ENCODE measurements at places on chromosomes 13 and 19.

GRCh38 chr13:111165241-111166010 is 50.3 kb downstream of the ARHGEF7 start:
- no peak for DNase-seq

GRCh38 chr13:49632156-49632555 is 3.8 kb downstream of the ARL11 start:
- DNase-seq, result no peak

DNA sequence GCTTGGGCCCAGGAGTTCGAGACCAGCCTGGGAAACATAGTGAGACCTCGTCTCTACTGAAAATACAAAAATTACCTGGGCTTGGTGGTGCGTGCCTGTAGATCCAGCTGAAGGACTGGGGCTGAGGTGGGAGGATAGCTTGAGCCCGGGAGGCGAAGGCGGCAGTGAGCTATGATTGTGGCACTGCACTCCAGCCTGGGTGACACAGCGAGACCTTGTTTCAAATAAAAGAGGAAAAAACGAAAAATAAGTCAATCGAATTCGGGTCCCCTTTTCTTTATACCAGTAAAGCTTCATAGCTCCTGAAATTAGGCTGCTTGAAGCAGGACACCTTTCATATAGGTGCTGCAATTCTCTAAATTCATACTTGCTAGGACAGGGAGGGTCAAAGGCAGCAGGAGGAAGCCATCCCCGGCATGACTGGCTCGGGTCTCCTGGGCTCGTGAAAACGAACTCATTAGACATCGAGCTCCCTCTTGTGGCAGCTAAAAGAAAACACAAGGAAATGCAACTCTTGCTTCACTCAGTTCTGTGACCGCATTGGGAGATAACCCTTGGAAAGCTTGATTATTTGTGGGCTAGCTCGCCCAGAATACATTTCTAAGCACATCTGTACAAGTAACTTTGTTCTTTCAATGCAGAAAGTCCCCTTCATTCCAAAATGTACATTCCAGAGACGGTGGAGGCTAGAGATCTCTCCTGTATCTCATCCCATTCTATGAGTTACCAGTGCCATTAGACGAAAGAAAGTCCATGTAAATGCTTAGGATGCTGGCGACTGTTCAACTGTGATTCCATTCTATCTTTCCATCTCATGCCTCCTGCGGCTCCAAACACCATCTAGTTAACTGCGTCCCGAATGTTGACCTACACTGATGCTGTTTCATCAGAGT is 16.8 kb downstream of the FPR2 start:
- DNase-seq, result peak; percentile 23

- DNase-seq, result no peak
These were observed 33.3 kb upstream of the NFIC start for GRCh38 chr19:3333020-3333583.

GRCh38 chr13:38630780-38631179 is 56.1 kb upstream of the FREM2 start:
- DNase-seq, result no peak

DNA sequence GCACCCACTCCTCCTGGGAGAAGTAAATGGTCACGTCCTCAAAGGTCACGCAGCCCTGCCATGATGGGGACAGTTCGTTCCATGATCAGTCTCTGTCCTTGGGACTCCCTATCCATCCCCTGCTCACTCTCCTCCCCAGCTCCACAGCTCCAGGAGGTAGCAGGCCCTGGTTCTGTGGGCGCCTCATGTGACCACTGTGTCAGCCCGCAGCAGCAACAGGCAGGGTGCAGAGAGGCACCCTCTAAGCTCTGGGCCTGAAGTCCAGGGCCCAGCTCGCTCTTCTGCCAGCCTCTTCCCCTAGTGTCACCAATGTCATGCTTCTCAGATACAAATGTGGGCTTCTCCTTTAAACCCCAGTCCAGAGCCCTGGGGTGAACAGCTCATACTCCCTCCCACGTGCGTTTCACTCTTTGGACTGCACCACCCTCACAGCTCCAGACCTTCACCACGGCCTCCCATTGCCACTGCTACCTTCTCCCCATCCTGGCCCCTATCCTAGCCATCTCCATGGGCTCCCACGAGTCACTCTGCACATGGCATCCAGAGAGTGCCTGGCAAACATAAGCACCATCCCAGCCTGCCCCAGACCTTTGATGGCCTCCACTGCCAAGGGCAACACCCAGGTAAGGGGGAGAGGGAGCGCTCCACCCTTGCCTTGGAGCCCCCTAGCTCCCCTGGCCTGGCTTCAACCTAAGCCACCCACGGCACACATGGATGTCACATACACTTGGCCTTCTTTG is 2.9 kb downstream of the ZNF792 start:
- no peak for DNase-seq

DNA sequence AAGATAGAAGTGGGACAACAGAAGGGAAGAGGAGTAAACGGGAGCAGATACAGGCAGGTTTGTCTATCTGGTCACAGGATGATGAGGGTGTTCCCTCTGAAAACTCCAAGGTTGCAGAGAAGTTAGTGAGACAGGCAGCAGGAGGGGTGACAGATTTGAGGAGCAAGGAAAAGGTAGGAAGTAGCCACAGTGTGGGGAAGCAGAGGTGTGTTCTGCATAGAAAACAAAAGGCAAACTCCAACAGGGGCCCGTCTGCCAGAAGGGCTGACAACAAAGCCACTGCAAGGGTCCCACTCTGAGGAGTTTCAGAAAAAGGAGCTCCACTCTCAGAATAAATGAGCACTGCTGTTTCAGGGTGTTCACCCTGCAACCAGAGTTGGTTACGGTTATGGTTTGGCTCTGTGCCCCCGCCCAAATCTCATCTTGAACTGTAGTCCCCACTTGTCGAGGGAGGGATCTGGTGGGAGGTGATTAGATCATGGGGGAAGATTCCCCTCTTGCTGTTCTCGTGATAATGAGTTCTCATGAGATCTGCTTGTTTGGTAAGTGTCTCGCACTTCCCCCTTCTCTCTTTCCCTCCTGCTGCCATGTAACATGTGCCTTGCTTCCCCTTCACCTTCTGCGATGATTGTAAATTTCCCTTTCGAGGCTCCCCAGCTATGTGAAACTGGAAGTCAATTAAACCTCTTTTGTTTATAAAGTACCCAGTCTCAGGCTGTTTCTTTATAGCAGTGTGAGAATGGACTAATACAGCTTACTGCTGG is 32.1 kb downstream of the SMAD9 start:
- DNase-seq, result no peak

- no peak for DNase-seq
These were observed 29.9 kb downstream of the LAIR2 start for GRCh38 chr19:54532528-54532927.

- no peak for DNase-seq
These were observed 1.3 kb upstream of the PPAN start for GRCh38 chr19:10104665-10105508.

GRCh38 chr13:111458739-111459138 is 138.3 kb downstream of the TEX29 start:
- DNase-seq, result no peak

DNA sequence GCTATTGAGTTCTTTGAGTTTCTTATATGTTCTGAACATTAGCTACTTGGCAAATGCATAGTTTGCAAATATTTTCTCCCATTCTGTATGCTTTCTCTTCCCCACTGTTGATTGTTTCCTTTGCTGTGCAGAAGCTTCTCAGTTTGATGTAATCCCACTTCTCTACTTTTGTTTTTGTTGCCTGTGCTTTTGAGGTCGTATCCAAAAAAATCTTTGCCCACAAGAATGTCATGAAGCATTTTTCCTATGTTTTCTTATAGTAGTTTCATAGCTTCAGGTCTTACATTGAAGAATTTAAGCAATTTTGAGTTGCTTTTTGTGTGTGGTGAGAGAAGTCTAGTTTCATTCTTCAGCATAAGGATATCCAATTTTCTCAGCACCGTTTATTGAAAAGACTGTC is 536.7 kb upstream of the ARGLU1 start:
- no peak for DNase-seq

DNA sequence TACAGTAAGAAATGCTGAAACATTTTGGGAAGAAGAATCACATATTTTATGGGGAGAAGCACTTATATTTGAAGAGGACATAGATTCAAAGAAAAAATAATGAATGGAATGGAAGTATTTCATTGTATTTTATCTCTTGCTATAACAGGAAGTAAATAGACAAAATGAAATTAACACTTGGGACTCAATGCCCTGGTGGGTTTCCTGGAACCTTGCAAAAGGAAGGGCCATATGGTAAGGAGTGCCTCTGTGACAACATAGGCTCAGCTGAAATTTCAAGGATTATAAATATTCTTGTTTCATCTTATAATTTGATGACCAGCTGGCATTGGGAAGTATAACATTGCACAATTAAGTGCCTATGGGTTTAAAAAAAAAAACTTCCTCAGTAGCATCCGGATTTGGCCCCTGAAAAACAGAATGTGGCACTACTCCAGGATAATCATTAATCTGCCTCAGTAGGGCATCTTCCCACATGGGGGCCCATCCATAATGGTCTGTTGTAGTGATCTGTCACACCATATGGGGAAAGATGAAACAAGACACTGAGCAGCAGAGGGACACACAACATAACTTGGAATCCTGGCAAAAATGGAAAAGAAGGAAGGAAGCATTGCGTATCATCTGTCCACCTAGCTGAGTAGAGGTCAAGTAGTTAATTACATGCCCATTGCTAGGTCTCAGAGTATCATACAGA is 321.6 kb downstream of the NDFIP2 start:
- no peak for DNase-seq

DNA sequence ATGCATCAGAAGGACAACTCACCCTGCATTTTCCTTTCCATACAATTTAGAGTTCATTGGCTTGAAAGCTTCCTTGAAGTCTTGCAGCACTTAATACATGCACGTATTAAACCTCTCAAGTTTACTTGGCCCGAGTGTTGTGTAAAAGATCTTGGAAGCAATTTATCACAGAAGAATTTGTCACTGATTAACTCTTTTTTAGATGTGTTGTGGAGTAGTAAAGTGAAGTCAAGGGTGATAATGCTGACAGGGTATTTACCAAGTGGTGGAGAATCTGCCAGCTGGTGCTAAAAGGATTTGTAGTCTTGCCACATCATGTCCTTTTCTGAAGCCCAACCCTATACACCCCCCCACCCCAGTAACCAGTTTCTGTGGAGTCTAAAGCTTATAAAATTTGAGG is 421.0 kb upstream of the MIR17HG start:
- DNase-seq, result no peak

DNA sequence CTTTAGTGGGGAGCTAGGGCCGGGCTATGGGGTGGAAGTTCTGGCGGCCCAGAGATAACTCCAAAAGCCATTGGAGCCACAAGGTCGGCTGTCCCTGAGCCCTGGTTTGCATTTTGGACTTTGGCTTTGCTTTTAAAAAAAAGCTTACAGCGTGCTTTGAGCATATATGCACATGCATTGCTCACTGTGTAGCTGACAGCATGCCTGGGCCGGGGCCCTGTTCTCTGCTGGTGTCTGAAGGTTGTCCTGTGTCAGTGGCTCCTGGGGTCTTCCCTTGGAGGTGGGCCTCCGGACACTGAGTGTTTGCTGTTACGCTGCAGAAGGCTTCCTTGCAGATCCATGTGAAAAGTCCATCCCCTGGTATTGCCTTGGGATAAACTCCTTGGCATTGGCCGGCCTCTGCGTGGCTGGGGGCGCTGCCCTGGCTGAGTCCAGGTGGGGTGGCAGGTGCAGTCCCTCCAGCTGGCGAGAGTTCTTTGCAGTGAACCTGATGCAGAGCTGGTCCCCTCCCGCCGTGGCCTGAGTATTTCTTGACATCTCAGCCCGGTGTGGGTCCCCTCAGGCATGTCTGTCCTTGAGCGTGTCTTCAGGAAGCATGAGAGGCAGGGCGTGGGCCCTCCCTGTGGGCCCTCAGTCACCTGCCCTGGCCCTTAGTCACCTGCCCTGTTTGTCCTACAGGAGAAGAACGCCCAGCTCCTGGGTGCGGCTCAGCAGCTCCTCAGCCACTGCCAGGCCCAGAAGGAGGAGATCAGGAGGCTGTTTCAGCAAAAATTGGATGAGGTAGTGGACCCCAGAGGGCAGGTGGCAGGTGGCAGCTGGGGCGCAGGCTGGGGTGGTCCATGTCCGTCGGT is 23.0 kb downstream of the PLEKHJ1 start:
- no peak for DNase-seq

DNA sequence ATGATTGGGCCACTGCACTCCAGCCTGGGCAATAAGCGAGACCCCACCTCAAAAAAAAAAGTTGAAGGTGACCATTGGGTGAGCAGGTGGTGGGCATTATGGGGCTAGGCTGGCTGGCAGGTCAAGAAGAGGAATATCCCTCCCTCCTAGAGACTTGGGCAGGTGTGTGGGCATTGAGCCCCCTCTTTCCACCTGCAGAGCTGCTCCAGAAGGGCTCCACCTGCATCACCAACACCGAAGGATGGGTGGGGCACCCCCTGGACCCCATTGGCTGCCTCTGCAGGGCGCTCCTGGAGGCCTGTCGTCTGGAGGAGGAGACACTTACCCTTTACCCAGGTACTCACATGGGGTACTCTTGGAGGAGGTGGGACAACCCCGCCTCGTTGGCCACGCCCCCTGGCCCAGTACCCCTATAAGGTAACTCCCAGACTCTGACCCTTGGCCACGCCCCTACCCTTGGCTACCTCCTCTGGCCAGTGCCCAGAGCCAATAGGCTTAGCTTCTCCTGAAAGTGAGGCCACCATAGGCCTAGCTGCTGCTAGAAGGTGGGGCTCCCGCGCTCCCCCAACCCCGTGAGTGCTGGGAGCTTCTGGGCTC is 21.9 kb downstream of the ZSWIM4 start:
- DNase-seq, result no peak

DNA sequence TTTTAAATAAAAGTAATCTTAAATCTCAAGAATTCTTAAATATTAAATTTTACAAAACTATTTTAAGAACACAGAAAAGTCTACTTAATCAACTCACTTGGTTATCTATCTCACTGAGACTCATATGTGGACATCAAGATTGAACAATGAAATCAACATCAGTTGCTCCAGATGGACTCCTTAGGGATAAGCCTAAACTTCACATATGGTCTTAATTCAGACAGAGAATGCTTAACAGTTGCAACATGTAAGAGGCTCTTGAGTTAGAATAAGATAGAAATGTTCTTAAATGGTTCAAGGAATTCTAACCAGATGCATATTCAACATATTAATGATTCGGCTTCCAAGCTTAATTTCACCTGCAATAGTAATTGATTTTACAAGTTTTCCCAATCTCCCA is 1730.9 kb downstream of the PCDH9 start:
- DNase-seq, result no peak

- DNase-seq, result no peak
These were observed 50.9 kb downstream of the AKAP11 start for GRCh38 chr13:42322806-42323205.

DNA sequence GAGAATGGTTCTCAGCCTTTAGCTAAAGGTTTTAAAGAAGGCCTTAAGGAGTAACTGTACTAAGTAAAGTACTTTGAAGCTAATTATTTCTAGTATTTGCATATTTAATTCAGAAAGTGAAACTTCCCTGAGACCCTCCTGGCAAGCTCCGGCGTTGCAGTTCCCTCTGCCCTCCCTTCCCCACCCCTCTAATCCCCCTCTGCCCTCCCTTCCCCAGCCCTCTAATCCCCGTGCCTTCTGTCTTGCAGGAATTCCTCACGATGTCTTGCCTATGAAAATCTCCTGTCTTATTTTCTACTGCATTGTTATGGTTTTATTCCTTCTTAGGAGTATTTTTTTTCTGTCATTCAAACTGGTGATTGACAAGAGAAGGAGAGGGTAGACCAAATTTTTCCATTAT is 236.9 kb downstream of the COL4A1 start:
- no peak for DNase-seq

GRCh38 chr19:15479391-15480345 is at the start of gene PGLYRP2:
Gene PGLYRP2 (minus strand): TSS chr19:15479501. CDS start chr19:15479371, 130 bp downstream.
- no peak for DNase-seq

All from foreskin melanocyte (primary cell).